ENCODE measurements at places on chromosomes 11 and 22. TPM values are rescaled to one million over a fixed set of nuclear protein-coding genes. Genes with fewer than 3 reads are reported as not detected.

MYBPC3 gene
- not detected for total RNA-seq

GPR83 gene
- total RNA-seq = not detected

TUBA8 gene
- total RNA-seq = 4.6 TPM

SLC22A25 gene
- 0.19 TPM for total RNA-seq

GGT1 gene
- 9.6 TPM for total RNA-seq

ART1 gene
- not detected for total RNA-seq

BSCL2 gene
- total RNA-seq = 106 TPM

ANGPTL5 gene
- 1.5 TPM for total RNA-seq

SLC22A12 gene
- not detected for total RNA-seq

POTEH gene
- total RNA-seq = not detected

CBLIF gene
- not detected for total RNA-seq

RTN4RL2 gene
- 0.82 TPM for total RNA-seq

THRSP gene
- 228 TPM for total RNA-seq

SOX10 gene
- total RNA-seq = not detected

LAYN gene
- 1.5 TPM for total RNA-seq

CYTH4 gene
- total RNA-seq = 18.1 TPM

CALCA gene
- not detected for total RNA-seq

MUC6 gene
- total RNA-seq = not detected

FBLN1 gene
- 194 TPM for total RNA-seq

MRGPRX4 gene
- total RNA-seq = not detected

JAM3 gene
- 14.2 TPM for total RNA-seq

INPP5J gene
- not detected for total RNA-seq

SMIM35 gene
- total RNA-seq = not detected

PLAAT5 gene
- 44.1 TPM for total RNA-seq

TSGA10IP gene
- total RNA-seq = not detected

ANKK1 gene
- not detected for total RNA-seq

GRM5 gene
- 0.19 TPM for total RNA-seq

PDE3B gene
- 165 TPM for total RNA-seq

EFCAB6 gene
- total RNA-seq = 2.6 TPM

XPNPEP3 gene
- total RNA-seq = 13.0 TPM

CDC42EP2 gene
- total RNA-seq = 38.6 TPM

HMOX1 gene
- 80.4 TPM for total RNA-seq

MRGPRF gene
- 18.6 TPM for total RNA-seq

CDK2AP2 gene
- 24.5 TPM for total RNA-seq

IL10RA gene
- total RNA-seq = 35.1 TPM

LRRC56 gene
- not detected for total RNA-seq

SLC22A6 gene
- total RNA-seq = not detected

LARGE1 gene
- 23.6 TPM for total RNA-seq

RASGRP2 gene
- 6.8 TPM for total RNA-seq

RIMBP3C gene
- total RNA-seq = 0.22 TPM

RFPL1 gene
- total RNA-seq = not detected

KCNJ5 gene
- 12.2 TPM for total RNA-seq

ENTHD1 gene
- not detected for total RNA-seq

RBMXL2 gene
- not detected for total RNA-seq

OR2D2 gene
- not detected for total RNA-seq

C11orf42 gene
- total RNA-seq = not detected

SAA4 gene
- 5.1 TPM for total RNA-seq

CTSF gene
- total RNA-seq = 196 TPM
